MV-4-11 (cell line): ENCODE measurements at places on chromosomes 2 and 18.

DNA sequence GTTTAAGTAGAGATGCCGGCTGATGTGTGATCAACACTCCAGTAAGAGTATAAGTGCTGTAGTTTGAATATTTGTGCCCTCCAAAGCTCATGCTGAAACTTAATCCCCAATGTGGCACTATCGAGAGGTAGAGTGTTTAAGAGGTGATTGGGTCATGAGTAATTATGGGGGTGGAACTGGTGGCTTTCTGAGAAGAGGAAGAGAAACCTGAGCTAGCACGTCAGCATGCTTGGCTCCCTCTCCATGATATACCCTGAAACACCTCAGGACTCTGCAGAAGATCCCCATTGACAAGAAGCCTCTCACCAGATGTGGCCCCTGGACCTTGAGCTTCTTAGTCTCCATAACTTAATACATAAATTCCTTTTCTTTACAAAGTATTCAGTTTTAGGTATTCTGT is 584.8 kb downstream of the TSN start:
- DNase-seq = peak; percentile 53

- no peak for DNase-seq
These were observed 446.1 kb downstream of the EIPR1 start for GRCh38 chr2:2931318-2932075.

GRCh38 chr2:69817729-69818501 is 11.5 kb upstream of the GMCL1 start:
- DNase-seq = no peak

DNA sequence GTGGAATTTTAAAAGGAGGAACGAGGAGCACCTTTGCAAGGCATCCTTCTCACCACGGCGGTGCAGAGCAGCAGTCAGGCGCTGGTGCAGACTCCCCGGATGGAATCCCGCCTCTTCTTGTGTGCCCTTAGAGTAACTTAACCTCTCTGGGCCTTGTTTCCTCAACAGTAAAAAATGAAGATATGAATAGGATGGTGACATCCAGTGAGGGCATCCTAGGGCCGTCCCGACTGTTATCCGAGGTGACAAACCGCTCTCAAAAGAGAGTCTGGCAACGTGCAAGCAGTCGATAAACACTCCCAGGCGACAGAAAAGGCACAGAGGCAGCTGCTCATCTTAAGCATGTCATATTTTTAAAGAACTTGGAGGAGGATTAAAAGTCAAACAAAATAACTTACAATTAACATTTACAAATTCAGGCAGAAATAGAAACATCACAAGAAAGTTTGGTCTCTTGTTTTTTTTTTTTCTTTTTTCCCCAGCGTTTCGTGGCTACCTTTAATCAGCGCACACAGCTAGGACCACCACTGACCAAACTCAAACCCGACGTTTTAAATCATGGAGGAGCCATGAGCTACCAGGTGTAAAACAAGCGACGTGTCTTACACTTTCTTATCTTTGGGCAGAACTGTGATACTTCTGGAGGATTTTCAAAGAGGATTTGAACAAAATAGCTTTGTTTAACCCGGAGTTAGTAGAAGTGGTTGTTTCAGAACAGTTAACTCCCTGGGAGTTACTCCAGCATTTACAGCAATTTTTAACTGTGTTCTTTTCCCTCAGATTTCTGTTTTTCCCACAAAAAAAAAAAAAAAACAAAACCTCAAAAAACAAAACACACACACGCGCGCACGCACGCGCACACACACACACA is 2.1 kb downstream of the MBP start:
- DNase-seq = no peak

DNA sequence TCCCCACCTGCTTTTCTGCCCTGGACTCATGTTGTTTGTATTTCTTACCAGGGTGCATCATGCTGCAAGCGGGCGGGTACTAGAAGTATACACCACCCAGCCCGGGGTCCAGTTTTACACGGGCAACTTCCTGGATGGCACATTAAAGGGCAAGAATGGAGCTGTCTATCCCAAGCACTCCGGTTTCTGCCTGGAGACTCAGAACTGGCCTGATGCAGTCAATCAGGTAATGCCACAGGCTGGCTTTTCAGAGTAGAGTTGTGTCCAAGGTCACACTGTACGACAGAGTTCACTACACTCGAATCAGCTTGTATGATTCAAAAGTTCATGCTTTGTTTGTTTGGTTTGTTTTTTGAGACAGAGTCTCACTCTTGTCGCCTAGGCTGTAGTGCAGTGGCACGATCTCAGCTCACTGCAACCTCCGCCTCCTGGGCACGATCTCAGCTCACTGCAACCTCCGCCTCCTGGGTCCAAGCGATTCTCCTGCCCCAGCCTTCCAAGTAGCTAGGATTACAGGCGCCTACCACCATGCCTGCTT is 19.4 kb downstream of the SRSF7 start:
- DNase-seq = no peak

GRCh38 chr2:59733567-59733930 is 819.9 kb downstream of the BCL11A start:
- DNase-seq = no peak

- DNase-seq = no peak
These were observed 11.3 kb downstream of the TANC1 start for GRCh38 chr2:158979772-158980171.

DNA sequence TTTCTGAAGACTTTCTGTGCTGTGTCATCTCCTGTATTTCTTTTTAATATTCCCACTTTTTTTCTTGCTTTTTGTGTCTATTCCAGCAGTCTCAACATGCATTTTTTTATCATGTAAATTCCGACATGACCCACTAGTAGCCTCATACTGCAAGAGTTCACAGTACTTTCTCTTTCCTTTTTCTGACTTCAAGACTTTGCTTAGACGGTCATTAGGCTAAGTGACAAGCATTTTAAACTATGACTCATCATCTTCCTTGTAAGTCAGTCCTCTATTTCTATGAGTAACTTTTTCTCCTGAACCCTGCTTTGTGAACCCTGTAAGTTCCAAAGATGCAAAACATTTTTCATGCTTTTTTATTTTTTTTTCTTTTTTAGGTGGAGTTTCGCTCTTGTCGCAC is 381.2 kb downstream of the TXNL1 start:
- DNase-seq = peak; percentile 89

GRCh38 chr2:161164161-161164560 is 3.9 kb downstream of the TANK start:
- DNase-seq = no peak
